H9 (cell line): ENCODE measurements at places on chromosomes 7 and 10. TPM values are rescaled to one million over a fixed set of nuclear protein-coding genes. Genes with fewer than 3 reads are reported as not detected.

Gene HMX2
- total RNA-seq, result 0.35 and 0.46 TPM in 2 replicates

DNA sequence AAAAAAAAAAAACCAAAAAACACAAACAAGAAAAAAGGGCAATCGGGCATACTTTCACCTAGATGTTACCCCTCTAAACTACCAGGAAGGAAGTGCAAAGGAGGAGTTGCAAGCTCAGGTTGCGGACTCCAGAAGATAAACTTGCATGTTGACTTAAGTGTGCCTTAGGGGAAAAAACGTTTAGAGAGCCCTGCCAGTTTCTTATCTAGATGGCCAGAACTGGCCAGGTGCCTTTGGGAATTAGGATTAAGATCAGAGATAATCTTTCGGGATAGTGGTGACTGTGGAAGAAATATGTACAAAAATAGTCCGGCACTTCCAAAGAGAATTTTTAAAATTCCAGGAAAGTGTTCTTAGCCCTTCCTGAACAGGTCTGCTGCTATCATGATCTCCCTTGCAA is 17.6 kb downstream of the EVX1 start:
- no peak for DNase-seq

Gene VKORC1L1
- total RNA-seq, result 27.4 and 29.4 TPM in 2 replicates

DNA sequence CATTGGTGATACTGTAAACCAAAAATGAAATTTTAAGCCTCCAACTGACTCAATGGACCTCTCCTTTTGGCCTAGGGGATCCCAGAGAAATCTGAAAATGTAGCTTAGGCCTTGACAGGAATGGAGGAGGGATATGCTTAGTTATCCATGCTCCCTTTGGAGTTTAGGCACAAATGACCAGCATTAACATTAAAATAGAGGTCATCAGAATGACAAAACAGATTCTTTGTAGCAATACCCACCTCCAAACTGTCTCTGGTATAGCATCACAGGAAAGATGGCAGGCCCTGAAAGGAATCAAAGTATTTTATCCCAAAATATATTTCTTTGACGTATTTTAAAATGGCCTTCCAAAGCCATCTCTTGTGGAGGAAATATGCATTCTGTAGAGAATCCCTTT is 39.1 kb upstream of the LRRN3 start:
- DNase-seq, result no peak

Gene JCAD
- total RNA-seq, result 0.66 and 0.77 TPM in 2 replicates

Gene TRPV5
- not detected in 2 replicates for total RNA-seq

GRCh38 chr10:74406006-74406405 is 255.0 kb downstream of the ADK start:
- DNase-seq, result no peak

Gene ANK3
- total RNA-seq, result 56.0 and 59.6 TPM in 2 replicates

DNA sequence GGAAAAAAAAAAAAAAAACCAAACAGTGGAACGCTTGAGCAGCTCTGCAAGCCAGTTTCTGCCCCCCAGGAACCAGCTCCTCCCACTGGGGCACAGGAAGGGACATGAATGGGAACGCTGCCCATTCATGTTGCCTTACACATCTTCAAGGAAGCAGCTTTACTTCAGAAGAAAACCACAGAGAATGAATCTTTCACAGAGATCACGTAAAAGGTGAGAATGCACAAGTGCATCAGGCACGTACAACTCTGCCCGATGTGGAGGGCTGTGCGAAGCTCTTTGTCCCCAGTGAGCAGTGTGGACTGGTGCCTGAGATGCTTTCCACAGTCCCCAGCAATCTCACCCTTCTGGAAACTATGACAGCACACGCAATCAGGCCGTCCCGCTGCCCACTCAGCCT is 106.2 kb downstream of the DLG5 start:
- DNase-seq, result no peak

GRCh38 chr7:35430547-35431153 is 176.8 kb upstream of the TBX20 start:
- peak; percentile 68 for DNase-seq
